ENCODE measurements at places on chromosomes 12 and 14. TPM values are rescaled to one million over a fixed set of nuclear protein-coding genes. Genes with fewer than 3 reads are reported as not detected.
A peak's percentile ranks its signal among the peaks of the same experiment; 100 is the strongest.

DNA sequence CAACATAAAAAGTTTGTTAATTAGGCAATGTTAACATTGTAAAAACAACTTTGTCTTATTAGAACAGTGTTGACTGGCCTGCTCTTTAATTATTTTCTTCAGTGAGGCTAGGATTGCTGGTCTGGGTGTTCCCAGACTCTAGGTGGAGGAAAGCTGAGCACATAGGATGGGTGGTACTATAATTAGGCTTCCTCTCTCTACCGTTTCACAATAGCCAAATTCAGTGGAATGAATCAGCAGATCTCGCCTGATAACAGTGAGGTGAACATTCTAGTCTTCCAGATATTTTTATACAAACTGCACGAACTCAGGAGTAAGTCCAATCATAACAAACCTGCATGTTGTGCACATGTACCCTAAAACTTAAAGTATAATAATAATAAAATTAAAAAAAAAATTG lies 11.9 kb downstream of the PTGDR start:
- DNase-seq: no peak
- H3K4me3 ChIP-seq: no peak overlapping the region
- H3K36me3 ChIP-seq: no peaks in the 10 kb centered on the region
- no peak overlapping the region for H3K27ac ChIP-seq
- no peaks in the 10 kb centered on the region for H3K27me3 ChIP-seq

Gene TTLL5
- 4.3 TPM for polyA plus RNA-seq

DNA sequence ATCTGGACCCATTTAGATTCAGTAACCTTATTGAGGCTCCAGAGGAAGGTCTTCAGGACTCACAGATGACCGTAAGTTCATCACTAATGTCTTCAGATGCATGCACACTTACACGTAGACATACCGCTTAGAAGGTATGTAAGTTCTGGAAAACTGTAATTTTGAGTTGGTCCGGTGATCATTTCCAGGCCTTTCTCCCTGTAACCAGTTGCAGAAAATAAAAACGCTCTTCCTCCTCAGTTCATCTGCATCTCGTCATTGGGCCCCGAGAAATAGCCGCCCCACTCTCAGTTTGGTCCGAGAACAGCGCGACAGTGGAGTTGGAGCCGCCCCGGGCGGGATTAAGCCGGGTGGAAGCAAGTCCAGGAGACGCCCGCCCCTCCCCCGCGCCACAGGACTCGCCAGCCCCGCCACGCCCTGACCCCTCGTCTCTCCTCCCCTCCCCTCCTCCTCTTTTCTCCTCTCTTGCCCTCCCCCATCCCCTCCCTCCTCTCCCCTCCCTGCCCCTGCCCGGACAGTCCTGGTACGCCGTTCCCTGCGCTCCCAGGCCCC lies 83.7 kb downstream of the TNFAIP2 start:
- no peaks in the 10 kb centered on the region for H3K36me3 ChIP-seq
- H3K4me3 ChIP-seq: peak overlapping the region; percentile 74
- DNase-seq: peak; percentile 67

Gene FAM90A1
- polyA plus RNA-seq: not detected

DNA sequence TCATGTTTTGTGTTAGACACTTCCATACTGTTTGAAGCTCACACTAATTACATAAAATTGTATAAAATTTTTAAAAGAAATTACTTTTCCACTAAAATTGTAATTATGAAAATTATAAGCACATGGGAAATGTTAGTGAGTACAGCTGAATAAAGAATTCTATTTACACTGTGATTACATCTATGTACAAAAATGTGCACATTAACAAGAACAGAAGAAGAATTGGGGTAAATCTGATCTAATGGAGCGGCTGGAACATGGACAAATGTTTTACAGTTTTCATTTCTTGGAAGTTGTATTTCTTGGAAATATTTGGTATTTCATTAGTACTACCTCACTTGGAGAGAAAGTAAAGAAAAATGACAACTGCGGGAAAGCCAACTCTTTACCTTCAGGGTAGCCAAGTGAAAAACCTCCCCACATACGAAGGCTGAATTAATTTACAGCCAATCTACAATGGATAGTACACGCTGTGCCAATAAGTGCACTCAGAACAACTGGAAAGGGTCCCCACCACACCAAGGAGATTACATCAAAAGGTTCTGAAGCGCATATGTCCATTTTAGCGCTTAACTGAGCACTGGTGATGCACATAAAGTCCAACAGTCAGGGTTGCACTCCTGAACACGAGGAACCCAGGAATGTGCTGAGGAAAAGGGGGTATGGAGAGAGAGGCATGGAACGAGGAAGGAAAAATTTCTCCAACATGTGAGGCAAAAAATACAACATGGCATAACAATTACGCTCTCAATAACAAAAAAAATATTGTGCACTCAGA lies 17.5 kb downstream of the MED13L start:
- no peaks in the 10 kb centered on the region for H3K27me3 ChIP-seq
- no peak overlapping the region for H3K4me3 ChIP-seq
- H3K27ac ChIP-seq: no peak overlapping the region
- peaks cover 12% of the 10 kb centered on the region for H3K4me1 ChIP-seq
- DNase-seq: no peak
- H3K36me3 ChIP-seq: no peaks in the 10 kb centered on the region

Gene ORAI1
- polyA plus RNA-seq: 9.8 TPM

Gene DTX1
- 33.2 TPM for polyA plus RNA-seq

DNA sequence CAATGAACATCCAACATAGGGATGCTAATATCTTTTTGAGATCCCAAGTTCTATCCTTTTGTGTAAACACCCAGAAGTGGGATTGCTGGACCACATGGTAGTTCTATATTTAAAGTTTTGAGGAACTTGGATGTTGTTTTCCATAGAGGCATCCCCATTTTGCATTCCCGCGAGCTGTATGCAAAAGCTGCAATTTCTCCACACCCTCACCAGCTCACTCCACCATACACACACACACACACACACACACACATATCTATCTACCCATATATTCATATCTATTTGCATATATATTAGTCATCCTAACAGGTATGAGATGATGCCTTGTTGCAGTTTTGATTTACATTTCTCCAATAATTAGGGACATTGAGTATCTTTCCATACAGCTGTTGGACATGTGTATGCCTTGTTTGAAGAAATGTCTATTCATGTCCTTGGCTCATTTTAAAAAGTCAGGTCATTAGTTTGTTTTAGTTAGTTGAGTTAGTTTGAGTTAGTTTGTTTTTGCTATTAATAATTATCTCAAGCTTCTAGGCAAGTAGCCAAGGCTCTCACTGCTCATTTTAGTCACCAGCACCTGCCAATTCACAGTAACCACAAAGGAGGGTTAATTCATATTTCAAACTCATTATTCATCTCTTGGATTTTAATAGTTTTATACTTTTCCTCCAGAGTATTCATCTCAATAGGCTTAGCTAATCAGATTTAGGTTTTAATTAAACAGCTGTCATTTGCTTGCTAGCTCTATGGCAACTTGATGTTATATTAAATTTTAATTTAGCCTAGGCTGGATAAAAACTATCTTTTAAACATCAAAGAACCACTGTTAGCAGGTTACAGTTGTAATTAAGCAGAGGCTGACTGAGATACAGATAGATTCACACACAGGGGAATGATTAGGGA lies 1435.9 kb upstream of the TMEM132C start:
- no peak overlapping the region for H3K27ac ChIP-seq
- no peak for DNase-seq
- no peaks in the 10 kb centered on the region for H3K36me3 ChIP-seq
- H3K4me3 ChIP-seq: no peak overlapping the region
- no peaks in the 10 kb centered on the region for H3K27me3 ChIP-seq

DNA sequence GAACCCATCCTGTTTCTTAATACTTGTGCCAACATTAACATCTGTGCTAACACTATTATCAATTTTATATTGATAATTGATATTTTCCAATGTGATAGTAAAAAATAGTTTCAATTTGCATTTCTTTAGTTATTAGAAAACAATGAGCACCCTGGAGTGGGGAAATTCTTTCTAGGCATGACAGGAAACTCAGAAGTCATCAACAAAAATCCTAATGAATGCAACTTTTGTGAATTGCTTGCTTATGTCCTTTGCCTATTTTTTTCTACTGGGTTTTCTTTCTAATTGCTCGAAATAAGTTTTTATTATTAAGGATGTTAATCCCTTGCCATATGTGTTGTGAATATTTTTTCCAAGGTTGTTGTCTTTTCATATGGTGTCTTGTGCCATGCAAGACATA lies 18.1 kb upstream of the WDR20 start:
- no peak overlapping the region for H3K4me3 ChIP-seq
- no peak for DNase-seq
- no peak overlapping the region for H3K27ac ChIP-seq
- no peaks in the 10 kb centered on the region for H3K4me1 ChIP-seq

Gene DDX47
- polyA plus RNA-seq: 27.4 TPM

Gene CD163L1
- 0.87 TPM for polyA plus RNA-seq

Gene HPD
- polyA plus RNA-seq: 812 TPM

DNA sequence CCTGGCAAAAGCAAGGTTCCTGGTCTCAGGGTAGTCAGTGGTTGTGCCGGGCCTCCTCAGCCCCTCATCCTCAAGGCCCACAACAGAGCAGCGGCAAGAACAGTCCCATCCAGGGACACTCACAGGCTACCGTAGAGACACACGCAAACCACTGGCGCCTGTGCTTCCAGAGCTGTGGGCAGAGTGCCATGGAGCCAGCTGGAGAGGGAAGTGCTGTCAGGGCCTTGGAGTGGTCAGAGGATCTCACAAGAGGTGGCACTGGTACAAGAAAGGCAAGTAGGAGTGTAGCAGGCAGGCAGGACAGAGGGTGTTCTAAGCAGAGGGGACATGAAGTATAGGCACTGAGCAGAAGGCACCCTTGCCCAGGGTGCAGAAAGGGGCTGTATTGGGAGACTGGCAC lies 34.6 kb downstream of the ANKRD9 start:
- no peak overlapping the region for H3K27ac ChIP-seq
- H3K27me3 ChIP-seq: no peaks in the 10 kb centered on the region
- H3K4me3 ChIP-seq: no peak overlapping the region
- H3K36me3 ChIP-seq: peaks cover 2% of the 10 kb centered on the region
- H3K4me1 ChIP-seq: peaks cover 5% of the 10 kb centered on the region

Gene SLC41A2
- polyA plus RNA-seq: 25.7 TPM

All from liver (tissue), 10 donors.